GM23248 (cell line): ENCODE measurements at places on chromosomes 16 and 17.
A peak's percentile ranks its signal among the peaks of the same experiment; 100 is the strongest.

GRCh38 chr16:83819361-83819760 lies 11.6 kb downstream of the HSBP1 start:
- no peaks in the 10 kb centered on the region for H3K36me3 ChIP-seq
- no peak for DNase-seq
- peaks cover 6% of the 10 kb centered on the region for H3K4me1 ChIP-seq
- no peak overlapping the region for H3K27ac ChIP-seq
- H3K4me3 ChIP-seq, result no peak overlapping the region
- peaks cover 13% of the 10 kb centered on the region for H3K27me3 ChIP-seq

DNA sequence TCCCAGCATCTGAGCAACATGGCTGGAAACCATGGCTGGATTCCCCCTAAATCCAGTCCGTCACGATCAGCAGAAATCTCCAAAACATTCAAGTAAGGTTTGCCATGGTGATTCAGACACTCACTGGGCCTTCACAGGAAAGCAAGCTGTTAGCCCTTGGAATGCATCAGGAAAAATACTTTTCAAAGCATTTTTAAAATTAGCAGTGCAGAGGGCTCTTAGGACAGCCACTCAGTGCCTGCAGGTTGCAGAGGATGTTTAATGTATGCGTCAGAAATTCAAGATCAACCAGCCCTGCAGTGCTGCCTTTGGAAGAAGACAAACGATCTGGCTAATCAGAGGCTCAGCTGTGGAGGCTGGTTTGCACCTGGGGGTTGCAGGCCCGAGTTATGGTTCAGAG lies 50.3 kb downstream of the FOXL1 start:
- no peaks in the 10 kb centered on the region for H3K36me3 ChIP-seq
- H3K4me1 ChIP-seq, result peaks cover 16% of the 10 kb centered on the region

GRCh38 chr17:55366020-55366481 lies 55.6 kb downstream of the MMD start:
- no peak overlapping the region for H3K27ac ChIP-seq
- no peaks in the 10 kb centered on the region for H3K36me3 ChIP-seq
- no peaks in the 10 kb centered on the region for H3K4me1 ChIP-seq
- no peak for DNase-seq

- H3K4me1 ChIP-seq, result peaks cover 15% of the 10 kb centered on the region
- no peak overlapping the region for H3K27ac ChIP-seq
- no peaks in the 10 kb centered on the region for H3K36me3 ChIP-seq
- no peaks in the 10 kb centered on the region for H3K27me3 ChIP-seq
- H3K4me3 ChIP-seq, result no peak overlapping the region
- DNase-seq, result peak; percentile 60
Measured at GRCh38 chr16:31138621-31139578, 3.4 kb upstream of the PRSS8 start.

DNA sequence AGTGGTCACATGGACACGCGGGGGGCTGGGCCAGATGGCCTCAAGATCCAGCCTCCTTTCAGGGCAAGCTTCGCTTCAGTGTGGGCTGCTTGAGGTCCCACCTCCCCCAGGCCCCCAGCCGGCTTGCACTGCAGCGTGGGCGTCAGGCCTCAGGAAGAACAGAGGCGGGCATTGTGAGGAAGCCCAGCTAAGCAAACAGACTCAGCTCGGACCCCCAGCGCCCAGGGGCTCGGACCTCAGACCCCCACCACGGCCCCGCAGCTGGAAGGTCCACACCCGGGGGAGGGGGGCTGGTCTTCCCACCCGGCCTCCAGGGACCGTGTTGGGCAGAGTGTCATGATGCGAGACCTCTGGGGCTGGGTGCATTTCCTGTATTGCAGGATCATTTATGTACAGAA lies 24.7 kb upstream of the ZNF469 start:
- no peak overlapping the region for H3K4me3 ChIP-seq
- H3K27me3 ChIP-seq, result peaks cover 14% of the 10 kb centered on the region
- no peak for DNase-seq
- no peaks in the 10 kb centered on the region for H3K36me3 ChIP-seq
- H3K27ac ChIP-seq, result no peak overlapping the region
- no peaks in the 10 kb centered on the region for H3K4me1 ChIP-seq

- H3K4me1 ChIP-seq, result no peaks in the 10 kb centered on the region
- H3K4me3 ChIP-seq, result no peak overlapping the region
- DNase-seq, result peak; percentile 21
- no peaks in the 10 kb centered on the region for H3K27me3 ChIP-seq
Measured at GRCh38 chr16:10552281-10552680, 28.1 kb downstream of the EMP2 start.

DNA sequence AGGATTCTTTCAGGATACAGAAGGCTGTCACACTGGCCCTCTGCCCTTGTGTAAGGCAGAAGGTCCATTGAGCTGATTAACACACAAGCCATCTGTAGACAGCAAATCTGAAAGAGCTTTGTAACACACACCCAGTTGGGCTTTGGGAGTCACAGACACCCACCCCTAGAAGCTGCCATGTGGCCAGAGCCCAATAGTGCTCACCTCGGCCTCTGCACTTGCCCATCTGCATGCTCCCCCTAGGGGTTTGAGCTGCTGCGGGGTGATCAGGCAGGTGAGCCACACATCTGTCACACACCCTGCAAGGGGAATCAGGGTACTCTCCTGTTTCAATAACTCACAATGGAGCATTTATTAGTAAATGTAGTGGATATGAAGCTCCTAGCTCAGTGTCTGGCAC lies 138.3 kb downstream of the CHD9NB start:
- no peak overlapping the region for H3K27ac ChIP-seq
- no peaks in the 10 kb centered on the region; the same call in 1 of the 2 replicates for H3K27me3 ChIP-seq
- no peaks in the 10 kb centered on the region for H3K4me1 ChIP-seq

DNA sequence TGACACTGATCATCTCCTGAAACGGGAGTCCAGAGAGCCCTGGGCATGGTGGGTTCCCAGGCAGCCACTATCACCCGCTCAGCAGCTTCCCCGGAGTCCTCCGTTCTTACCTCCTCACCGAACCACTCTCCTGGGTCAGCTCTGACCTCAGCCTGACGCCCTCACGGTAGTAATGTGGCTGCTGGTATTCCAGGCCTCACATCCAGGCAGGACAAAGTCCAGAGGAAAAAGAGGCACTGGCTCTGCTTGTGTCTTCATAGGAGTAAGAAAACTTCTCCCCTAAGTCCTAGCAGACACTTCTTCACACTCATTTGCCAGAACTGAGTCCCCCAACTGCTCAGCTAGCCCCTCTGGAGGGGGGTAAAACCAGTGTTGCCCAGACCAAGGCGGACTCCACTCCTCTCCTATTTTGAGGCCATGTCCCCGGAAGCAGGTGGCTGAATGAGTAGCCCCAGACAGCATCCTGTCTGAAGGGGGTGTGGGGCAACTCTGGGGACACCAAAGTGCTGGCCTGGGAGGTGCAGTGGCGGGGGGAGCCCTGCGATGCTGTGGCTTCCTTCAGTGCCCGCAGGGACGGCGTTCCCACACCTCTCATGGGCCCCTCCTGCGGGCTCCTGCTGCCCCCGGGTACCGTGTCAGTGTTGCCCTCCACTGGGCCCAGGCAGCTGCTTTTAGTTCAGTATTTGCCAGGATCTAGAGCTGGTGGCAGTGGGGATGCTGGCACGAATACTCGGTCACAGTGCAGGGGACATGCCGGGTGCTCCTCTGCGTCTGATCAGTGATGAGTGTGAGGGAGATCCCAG lies 5.4 kb downstream of the FSCN2 start:
- no peaks in the 10 kb centered on the region for H3K27me3 ChIP-seq
- no peak for DNase-seq
- no peaks in the 10 kb centered on the region for H3K4me1 ChIP-seq
- H3K27ac ChIP-seq, result no peak overlapping the region

- no peaks in the 10 kb centered on the region for H3K36me3 ChIP-seq
- H3K4me1 ChIP-seq, result no peaks in the 10 kb centered on the region
- no peak overlapping the region for H3K4me3 ChIP-seq
- H3K27ac ChIP-seq, result no peak overlapping the region
- H3K27me3 ChIP-seq, result no peaks in the 10 kb centered on the region
- no peak for DNase-seq
Measured at GRCh38 chr17:51510940-51511339, 250.6 kb downstream of the UTP18 start.

GRCh38 chr17:3029213-3029913 lies 34.0 kb downstream of the OR1D5 start:
- H3K36me3 ChIP-seq, result no peaks in the 10 kb centered on the region
- H3K27ac ChIP-seq, result no peak overlapping the region
- no peak overlapping the region for H3K4me3 ChIP-seq
- DNase-seq, result no peak
- H3K4me1 ChIP-seq, result no peaks in the 10 kb centered on the region

DNA sequence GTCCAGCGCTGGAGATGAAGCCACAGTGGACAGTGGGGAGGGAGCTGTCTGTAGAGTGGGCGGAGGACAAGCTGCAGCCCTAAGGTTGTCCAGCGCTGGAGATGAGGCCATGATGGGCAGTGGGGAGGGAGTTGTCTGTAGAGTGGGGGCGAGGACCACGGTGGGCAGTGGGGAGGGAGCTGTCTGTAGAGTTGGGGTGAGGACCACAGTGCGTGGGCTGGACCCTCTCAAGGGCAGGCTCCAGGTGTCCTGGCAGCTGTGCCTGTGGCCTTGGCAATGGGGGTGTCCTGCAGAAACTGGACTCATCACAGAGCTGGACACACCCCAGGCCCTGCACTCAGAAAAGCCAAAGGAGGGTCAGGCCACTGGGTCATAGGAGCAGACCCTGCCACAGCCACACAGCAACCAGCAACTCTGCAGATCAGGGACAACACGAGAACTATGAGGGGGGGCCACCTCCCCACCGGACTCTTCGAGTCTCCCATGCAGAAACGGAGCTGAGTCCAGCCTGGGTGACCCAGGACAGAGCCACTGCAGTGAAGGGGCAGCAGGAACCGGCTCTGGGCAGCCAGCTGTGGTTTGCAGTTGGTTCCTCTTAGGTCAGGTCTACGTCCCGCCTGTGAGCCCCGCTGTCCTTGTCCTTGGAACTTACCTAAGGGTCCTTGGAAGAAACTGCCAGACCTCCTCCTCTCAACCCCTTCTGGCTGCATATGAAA lies 33.4 kb upstream of the CBFA2T3 start:
- no peak for DNase-seq
- H3K4me3 ChIP-seq, result no peak overlapping the region
- H3K27ac ChIP-seq, result no peak overlapping the region
- H3K4me1 ChIP-seq, result no peaks in the 10 kb centered on the region

GRCh38 chr16:13866073-13866472 lies 53.9 kb upstream of the ERCC4 start:
- peak; percentile 88 for DNase-seq
- H3K4me1 ChIP-seq, result no peaks in the 10 kb centered on the region
- H3K4me3 ChIP-seq, result no peak overlapping the region
- peaks cover 4% of the 10 kb centered on the region; the same call in 1 of the 2 replicates for H3K27me3 ChIP-seq
- H3K27ac ChIP-seq, result no peak overlapping the region

DNA sequence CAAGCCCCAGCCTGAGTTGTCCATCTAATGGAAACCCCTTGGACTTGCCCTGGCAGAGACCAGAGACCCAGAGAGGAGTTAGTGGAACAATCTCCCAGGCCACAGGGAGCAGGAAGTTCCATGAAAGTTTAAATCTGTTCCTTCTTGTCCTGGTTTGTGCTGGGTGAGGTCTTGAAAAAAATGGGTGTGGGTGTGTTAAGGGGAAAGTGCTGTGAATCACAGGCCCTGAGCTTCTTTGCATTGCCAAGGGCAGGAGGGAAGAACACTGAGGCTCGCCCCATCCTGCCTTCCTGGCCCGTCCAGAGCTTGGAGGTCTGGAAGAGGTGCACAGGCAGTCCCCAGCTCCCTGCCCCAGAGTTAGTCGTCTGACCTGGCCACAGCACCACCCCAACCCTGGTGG lies 2.3 kb downstream of the ADORA2B start:
- H3K36me3 ChIP-seq, result no peaks in the 10 kb centered on the region
- DNase-seq, result peak; percentile 81
- peak overlapping the region; percentile 41 for H3K27ac ChIP-seq
- H3K4me3 ChIP-seq, result peak overlapping the region; percentile 78; the same call in 1 of the 2 replicates
